ENCODE measurements at places on chromosomes 7 and 10. TPM values are rescaled to one million over a fixed set of nuclear protein-coding genes. Genes with fewer than 3 reads are reported as not detected.

Gene NPFFR1
- not detected for total RNA-seq

Gene TNS3
- 64.3 TPM for total RNA-seq

Gene STAG3
- 0.36 TPM for total RNA-seq

Gene ARHGAP21
- total RNA-seq = 94.3 TPM

Gene ADAM8
- under 0.01 TPM for total RNA-seq

Gene IFIT1
- total RNA-seq = 7.5 TPM

Gene SPDYE8
- not detected for total RNA-seq

Gene GRIFIN
- total RNA-seq = not detected

Gene PTPRN2
- under 0.01 TPM for total RNA-seq

Gene MYL10
- total RNA-seq = not detected

Gene CLDN15
- total RNA-seq = 0.56 TPM

Gene ACBD7
- 1.1 TPM for total RNA-seq

Gene PTF1A
- total RNA-seq = not detected

Gene ASB4
- total RNA-seq = not detected

Gene MACC1
- under 0.01 TPM for total RNA-seq

Gene RSBN1L
- total RNA-seq = 14.7 TPM
